ENCODE measurements at places on chromosomes 2 and 18.

- no peak for DNase-seq
These were observed 60.9 kb downstream of the RFTN2 start for GRCh38 chr2:197614532-197614931.

- peak; percentile 76 for DNase-seq
These were observed 2.7 kb downstream of the STARD7 start for GRCh38 chr2:96205888-96206287.

GRCh38 chr2:102172745-102173144 is 14.1 kb upstream of the IL1RL2 start:
- no peak for DNase-seq

GRCh38 chr2:100038011-100038410 is 104.4 kb downstream of the AFF3 start:
- no peak for DNase-seq

DNA sequence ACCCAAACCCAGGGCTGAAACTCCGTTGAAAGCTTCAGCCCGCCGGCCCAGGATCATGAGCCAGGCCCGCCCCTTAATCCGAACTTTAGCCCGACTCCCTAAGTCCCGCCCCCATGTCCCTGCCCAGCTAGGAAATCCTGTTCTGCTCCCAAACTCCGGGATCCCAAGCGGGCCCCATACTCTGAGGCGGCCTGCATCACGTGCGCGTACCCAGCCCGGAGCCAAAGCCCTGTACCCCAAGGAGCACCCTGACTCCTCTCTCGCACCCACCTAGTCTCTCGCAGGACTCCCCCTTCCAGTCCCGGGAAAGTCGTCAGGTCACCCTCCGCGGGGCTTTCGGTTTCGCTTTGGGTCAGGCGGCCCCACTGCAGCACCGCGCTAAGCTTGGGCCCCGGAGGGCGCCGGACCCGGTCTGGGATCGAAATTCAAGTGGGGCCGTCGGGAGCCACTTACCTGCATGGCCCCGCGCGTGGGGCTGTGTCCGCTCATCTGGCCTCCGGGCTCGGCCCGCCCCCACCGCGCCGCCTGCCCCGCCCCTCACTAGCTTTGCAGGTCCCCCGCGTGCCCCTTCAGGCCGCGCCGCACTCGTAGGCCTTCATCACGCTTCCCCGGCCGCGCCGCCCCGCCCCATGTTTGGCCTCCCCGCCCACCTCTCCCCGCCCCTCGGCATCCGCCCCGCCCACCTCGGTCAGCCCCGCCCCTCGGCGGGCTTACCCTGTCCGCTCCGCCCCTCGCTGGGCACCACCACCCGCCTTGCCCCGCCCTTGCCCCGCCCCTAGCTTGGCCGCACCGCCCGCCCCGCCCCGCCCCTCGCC is at the start of gene DNPEP:
TSS of gene DNPEP (minus strand) at position 607 of the 815 bp plus-strand sequence. CDS start at position 489, 118 bp downstream.
- DNase-seq = peak; percentile 83

- peak; percentile 33 for DNase-seq
These were observed 15.9 kb downstream of the C2orf74 start for GRCh38 chr2:61177727-61178549.

DNA sequence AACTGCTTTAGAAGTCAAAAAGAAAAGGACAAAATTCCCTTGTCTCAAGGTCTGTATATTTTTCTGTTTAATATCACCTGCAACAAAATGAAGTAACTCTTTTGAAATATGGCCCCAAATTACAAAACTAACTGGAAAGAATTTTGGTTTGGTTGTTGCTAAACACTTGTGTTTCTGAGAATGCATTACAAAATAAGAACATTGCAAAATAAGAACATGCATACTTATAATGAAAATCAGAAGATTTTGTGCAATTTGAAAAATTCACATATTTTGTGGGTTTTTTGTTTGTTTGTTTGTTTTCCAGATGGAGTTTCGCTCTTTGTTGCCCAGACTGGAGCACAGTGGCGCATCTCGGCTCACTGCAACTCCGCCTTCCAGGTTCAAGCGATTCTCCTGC is 21.8 kb downstream of the NDUFB3 start:
- DNase-seq = peak; percentile 18

- DNase-seq = no peak
These were observed 32.5 kb downstream of the TET3 start for GRCh38 chr2:74017223-74017622.

- peak; percentile 56 for DNase-seq
These were observed 33.0 kb downstream of the GPR75 start for GRCh38 chr2:53826587-53827397.

GRCh38 chr2:234258562-234259141 is 208.2 kb downstream of the SPP2 start:
- no peak for DNase-seq

GRCh38 chr18:13461469-13461868 is 242.9 kb downstream of the LDLRAD4 start:
- DNase-seq = no peak

GRCh38 chr2:186304064-186304463 is 182.0 kb upstream of the ZC3H15 start:
- DNase-seq = no peak

GRCh38 chr18:25180973-25181548 is 170.9 kb downstream of the ZNF521 start:
- DNase-seq = no peak

- no peak for DNase-seq
These were observed 26.1 kb upstream of the OTOF start for GRCh38 chr2:26504002-26504401.

DNA sequence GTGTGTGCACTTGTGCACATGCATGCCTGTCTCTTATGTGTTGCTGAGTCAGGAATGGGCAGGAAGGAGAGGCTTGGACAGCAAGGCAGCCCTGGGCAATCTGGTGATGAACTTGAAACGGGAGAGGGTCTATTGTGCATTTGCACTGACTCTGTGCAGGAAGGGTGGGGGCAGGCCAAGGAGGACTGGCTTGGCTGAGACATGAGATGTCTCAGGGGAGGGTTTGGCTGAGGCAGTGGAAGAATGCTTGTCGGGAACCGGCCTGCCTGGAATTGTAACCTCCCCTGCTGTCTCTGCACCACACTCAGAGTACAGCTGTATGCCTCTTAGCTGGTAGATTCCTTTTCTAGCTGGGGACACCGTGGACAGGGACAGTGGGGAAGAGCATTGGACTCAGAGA is 176.1 kb upstream of the TNP1 start:
- peak; percentile 50 for DNase-seq

DNA sequence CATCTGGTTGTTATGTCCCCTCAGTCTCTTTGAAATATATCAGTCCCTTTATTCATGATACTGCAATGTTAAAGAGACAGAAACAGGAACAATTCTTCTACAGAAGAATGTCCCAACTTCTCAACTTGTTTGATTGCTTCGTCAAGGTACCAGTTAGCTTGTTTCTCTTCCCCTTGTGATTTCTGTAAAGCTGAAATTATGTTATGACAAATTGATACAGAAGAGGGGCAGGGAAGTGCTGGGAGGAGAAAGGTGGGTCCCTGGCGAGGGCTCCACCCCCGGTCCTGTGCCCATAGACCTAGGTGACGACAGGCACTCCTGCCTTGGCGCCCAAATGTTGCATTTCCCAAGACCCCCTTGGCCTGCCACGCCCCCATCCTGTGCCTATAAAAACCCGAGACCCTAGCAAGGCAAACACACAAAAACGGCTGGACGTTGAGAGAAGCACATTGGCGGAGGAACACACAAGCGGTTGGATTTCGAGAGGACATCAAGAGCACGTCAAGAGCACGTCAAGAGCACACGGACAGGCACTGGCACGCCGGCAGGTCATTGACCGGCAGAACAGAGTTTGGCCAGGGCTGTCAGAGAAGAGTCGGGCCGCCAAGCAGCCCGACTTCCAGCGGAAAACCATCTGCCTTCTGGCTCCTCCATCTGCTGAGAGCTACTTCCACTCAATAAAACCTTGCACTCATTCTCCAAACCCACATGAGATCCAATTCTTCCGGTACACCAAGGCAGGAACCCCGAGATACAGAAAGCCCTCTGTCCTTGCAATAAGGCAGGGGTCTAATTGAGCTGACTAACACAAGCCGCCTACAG is 11.5 kb upstream of the RTN4 start:
- DNase-seq = no peak

Measured in fibroblast of lung (primary cell).